Prostate gland (tissue), 2 donors: ENCODE measurements at places on chromosomes 16 and 17. TPM values are rescaled to one million over a fixed set of nuclear protein-coding genes. Genes with fewer than 3 reads are reported as not detected.

The MRTFB gene
- total RNA-seq, result 46.5 TPM

The GLIS2 gene
- 3.8 TPM for total RNA-seq

The PGP gene
- total RNA-seq, result 23.7 TPM

The KCNH4 gene
- total RNA-seq, result not detected

- no peak for DNase-seq
These were observed at the start of gene SLC9A5 for GRCh38 chr16:67248401-67249177. TSS of gene SLC9A5 (plus strand) at chr16:67248979. CDS start at chr16:67249015, 36 bp downstream.

DNA sequence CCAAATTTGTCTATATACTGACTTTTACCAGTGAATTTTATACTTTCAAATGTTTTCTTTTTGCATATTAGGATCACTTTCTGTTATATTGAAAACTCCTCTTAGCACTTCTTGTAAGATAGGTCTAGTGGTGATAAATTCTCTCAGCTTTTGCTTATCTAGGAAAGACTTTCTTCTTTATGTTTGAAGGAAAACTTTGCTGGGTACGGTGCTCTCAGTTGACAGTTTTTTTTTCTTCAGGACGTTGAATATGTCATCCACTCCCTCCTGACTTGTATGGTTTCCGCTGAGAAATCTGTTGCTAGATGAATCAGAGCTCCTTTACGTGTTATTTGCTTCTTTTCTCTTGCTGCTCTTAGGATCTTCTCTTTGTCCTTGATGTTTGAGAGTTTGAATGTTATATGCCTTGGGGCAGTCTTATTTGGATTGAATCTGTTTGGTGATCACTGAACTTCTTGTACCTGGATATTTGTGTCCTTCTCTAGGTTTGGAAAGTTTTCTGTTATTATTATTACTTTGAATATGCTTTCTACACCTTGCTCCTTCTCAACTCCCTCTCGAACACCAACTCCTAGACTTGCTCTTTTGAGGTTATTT is 44.0 kb upstream of the NACA2 start:
- no peak for DNase-seq

DNA sequence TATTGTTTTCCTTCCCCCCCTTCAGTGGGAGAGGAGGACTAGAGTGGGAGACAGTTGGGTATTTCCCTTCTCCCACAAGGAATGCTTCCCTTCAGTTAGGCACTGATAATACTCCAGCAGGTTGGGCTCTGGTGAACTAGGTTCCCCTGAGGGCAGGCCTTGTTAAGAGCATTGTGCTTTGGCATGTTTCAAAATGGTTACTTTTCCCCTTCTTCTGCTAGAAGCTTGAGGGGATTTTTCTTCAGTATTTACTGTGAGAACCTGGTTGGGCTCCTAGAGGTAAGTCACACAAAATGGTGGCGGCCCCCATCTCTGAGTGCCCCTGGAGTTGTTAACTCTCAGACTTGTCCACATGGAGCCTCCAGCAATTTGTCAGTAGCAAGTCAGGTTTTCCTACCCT is 156.2 kb downstream of the CYB561 start:
- DNase-seq, result no peak

GRCh38 chr16:57862698-57863433 is 60.6 kb upstream of the KIFC3 start:
- no peak for DNase-seq
